Stimulated activated CD4-positive, alpha-beta T cell treated with anti-CD3 and anti-CD28 coated beads, Interleukin-2, amount 100 ng/mL, for 4 hours (primary cell): ENCODE measurements at places on chromosomes 16 and 17.

GRCh38 chr17:72900654-72900971 is 191.9 kb downstream of the SLC39A11 start:
- DNase-seq = no peak

DNA sequence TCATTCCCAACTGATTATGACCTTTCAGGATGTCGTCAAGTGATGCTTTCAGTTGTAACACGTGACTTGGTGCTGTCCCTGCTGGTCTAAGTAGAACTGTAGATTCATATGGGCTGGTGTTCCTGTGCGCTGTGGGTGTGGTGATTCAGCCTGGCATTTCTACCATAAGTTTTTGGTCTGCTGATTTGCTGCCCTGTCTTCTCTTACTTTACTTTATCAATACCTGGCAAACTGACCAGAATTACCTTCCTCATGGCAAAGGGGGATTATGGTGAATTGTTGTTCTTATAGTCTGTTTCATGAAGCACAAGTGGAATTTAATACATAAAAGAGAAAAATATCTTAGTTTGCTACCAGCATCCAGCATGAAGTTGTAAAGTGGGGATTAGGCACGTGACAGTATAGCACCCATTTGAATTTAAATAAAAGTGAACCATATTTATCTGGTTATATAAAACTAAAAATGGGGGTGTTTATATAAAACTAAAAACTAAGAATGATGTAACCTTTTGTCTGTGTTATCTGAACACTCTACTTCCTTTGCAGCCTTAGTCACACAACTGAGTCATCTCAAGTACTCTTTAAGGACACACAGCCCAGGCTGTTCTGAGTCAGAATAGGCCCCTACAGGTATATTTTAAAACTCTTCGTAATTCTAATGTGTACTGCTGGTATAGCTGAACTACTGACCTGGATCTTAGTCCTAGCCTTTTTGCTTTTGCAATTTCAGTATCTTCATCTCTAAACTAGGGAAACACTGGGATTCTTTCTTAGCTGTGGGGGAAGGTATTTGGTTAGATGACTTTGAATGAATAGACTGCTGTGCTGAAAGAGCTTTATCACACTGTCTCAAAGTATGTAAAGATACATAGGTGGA is 28.3 kb downstream of the TTC19 start:
- peak; percentile 49 for DNase-seq

DNA sequence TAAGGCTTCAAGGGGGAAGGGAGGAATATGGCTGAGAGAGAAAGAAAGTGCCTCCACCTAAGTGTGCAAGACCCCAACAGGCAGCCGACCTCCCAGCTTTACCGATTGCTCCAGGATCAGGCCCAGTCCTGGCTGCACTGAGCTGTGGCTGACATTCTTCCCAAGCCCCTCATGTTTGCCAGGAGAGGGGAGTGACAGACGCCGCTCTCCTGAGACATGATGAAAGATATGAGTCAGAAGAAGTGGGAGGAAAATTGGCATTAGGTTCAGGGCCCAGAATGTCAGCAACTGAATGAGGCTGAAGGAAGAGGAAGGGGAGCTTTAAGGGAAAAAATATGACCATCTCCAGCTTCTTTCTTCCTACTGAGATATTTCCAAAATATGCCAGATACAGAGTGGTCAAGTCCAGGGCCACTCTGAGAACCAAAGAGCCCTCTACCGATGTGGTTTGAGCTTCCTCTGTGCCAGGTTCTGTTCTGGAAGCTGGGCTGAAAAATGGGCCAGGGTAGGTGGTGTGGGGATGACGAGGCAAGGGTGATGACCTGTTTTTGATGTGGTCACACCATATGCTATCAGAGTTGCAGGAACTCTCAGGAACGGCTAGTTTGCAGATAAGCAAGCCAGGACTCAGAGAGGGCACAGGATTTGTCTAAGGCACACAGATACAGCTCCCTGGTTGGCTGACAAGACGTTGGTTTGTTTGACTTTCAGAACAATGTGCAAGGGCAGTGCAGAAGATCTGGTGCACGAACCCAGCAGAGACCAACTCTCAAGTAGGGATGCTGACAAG is 176.7 kb downstream of the SOX9 start:
- DNase-seq = no peak

- DNase-seq = no peak
Measured at GRCh38 chr17:28475151-28475900, 1.9 kb downstream of the SLC13A2 start.

DNA sequence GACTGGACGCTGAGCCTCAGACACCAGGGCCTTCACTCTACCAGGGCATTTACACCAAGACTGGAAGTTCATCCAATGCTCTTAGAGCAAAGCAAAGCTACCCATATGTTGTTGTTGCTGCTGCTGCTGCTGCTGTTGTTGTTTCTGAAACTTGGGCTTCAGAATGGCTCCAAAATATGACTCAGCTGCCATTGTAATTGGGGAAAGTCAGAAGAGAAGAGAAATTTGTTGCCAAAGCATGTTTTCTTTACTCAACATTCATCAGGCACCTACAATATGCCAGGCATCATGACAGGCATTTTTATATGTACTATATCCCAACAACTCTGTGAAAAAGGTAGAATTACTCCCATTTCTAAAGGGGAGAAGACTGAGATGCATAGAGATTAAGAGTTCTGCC is 11.9 kb downstream of the KRT32 start:
- no peak for DNase-seq

GRCh38 chr17:73201215-73202069 is 8.6 kb downstream of the COG1 start:
- no peak for DNase-seq

DNA sequence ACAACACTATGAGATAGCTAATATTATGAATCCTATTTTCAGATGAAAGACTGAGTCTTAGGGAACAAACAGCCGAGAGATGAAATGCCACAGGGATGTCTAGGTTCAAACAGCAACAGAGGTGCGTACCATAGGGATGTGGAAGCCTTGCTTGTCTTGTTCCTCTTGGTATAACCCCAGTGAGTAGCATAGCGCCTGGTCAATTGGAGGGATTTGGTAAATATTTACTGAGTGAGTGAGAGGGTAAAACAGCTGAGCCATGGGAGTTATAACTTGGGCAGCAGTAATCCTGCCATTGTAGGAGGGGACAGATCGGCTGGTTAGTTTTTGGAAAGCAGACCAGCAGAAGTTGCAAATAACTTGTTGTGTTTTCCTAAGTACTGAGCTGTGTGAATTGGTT is 80.2 kb downstream of the WWOX start:
- no peak for DNase-seq

GRCh38 chr17:44602390-44602789 is 45.1 kb downstream of the FZD2 start:
- no peak for DNase-seq

DNA sequence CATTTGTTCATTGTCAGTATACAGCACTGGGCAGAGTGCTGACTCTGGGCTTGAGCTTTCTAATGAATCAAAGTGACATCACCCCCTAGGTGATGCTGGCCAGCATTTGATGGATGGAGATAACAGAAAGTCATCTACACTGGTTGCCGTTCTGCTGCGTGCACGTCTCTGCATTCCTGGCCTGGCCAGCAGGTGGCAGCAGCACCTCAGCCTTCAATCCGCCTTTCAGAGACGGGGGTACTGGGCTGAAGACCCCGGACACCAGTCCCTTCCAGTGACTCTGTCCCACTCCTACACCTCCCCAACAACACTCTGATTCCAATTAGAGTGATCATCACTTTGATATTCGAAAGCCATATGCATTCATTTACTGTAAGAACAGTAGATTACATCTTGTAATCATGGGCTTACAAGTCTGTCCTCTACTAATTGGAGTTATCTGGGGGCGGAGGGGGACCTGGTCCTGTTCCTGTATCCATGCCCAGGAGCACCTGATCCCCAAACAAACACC is 6.0 kb downstream of the CPSF4L start:
- DNase-seq = peak; percentile 32

DNA sequence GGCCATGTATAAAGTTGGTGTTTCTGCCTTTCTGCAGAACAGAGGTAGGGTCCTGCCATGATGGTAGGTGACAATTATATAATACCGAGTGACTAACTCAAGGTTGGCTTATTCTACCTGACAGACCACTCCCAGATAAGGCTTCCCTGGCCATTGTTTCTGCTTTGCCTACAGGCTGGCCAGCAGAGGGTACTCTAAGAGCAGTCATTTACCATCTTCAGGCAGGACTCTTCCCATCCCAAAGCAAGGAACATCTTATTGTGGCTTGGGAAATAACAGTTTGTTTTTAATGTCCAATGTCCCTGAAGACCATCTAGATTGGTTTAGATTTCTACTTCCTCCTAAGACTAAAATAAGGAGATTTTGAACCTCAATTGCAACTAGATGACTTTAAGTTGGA is 74.1 kb downstream of the SNX11 start:
- DNase-seq = no peak

DNA sequence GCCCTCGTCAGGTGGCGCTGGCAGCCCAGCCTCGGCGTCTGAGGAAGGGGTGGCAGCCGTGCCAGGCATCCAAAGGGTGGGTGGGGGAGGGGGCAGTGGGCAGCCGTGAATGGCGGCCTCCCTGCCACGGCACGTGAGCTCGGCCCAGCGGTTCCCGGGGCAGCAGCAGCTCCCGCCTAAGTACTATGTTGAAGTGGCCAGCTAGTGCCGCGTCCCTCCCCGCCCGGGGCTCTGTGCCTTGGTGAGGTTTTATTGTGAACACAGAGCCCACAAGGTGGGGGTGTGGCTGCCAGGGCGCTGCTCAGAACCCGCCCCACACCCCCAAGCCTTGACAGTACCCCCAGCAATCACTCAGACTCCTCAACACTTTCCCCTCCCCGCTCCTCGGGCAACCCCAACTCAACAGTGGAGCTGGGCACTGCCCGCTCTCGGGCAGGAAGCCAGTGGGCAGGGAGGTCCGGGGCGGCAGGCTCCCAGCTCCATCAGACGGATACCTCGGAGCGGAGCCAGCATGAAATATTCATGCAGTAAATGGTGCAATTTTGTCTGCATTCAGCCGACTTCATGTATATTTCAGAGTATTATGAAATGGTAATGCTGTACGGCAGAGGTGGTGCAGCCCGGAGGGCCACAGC is 80.4 kb downstream of the ENGASE start:
- DNase-seq = no peak

- no peak for DNase-seq
Measured at GRCh38 chr16:83913245-83913633, 14.3 kb downstream of the MLYCD start.

- DNase-seq = no peak
Measured at GRCh38 chr17:2958706-2959222, 104.6 kb downstream of the OR1D5 start.

GRCh38 chr16:85614338-85615013 is 1.4 kb downstream of the GSE1 start:
- no peak for DNase-seq

- no peak for DNase-seq
Measured at GRCh38 chr16:1297018-1297696, 12.3 kb upstream of the UBE2I start.

GRCh38 chr17:72264682-72265405 is 144.0 kb downstream of the SOX9 start:
- DNase-seq = no peak

GRCh38 chr16:86930001-86930400 is 351.7 kb downstream of the FOXL1 start:
- DNase-seq = no peak

- DNase-seq = no peak
Measured at GRCh38 chr17:35700150-35700549, 31.3 kb upstream of the RASL10B start.

DNA sequence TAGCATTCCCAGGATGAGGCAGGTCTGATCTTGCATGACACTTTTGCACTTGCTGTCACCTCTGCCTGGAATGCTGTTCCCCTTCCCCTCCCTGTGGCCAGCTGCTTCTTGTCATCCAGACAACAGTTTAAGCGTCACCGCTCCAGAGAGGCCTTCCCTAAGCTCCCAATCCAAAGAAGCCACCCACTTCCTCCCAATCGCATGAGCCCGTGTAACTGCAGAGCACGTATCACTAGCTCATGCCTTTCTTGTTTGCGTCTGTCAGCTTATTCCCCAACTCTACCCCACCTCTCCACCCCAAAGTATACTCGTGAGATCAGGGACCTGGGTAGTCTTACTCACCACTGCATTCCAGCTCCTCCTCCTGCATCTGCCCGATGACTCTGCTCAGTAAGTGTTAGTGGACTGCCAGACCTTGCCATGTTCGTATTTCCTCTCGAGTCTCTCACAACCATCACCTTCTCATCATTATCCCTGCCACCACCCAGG is 92.8 kb downstream of the GAS7 start:
- DNase-seq = no peak

DNA sequence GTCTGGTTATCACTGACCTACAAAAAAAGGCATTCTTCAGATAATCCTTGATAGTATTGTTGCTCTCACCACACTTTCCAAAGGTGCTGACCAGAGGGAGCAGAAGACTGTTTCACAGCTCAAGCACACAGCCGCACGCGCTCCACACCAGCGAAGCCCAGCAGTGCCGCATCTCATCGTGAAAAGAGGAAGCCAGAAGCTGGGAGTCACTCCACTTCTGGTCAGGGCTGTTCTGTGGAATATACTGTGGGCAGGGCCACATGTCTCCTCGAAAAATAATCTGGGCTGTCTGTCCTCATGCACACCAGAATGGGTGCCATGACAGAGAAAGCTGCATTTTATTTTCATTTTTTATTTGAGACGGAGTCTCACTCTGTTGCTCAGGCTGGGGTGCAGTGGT is 7.3 kb upstream of the PRSS36 start:
- no peak for DNase-seq

DNA sequence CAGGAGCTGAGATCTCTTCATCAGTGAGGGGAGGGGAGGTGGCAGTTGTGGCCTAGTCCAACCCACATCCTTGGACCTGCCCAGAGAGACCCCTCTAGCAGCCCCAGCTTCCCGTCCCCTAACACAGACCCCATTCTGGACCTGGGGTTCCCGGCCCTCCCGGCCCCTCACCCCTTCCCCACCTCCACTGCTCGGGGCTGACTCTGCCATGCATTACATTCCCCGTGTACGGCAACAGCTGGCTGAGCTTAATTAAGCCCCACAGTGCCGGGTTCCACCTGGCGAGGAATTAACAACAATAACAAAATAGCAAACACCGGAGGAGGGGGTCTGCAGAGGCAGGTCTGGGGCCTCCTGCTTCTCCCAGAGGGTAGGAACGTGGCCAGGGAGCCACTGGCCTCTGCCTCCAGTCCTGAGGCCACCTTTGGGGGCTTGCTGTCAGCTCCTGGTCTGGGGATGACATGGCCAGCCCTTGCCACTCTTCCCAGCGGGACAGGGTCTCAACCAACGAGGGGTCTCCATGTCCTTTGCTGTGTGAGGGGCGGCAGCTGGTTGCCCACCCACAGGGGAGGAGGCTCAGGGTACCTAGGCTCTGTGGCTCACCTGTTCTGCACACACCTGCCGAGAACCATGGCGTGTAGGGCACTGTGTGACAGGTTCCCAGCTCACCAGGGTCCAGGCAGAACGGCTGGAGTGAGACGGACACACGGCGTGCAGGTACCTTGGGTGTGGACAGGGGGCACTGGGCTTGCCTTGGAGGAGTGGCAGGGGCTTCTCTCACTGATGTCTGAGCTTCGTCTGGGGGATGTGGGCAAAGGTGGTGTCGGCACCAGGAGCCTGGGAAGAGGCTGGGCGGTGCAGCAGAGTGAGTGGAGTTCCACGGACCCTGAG is 46.9 kb upstream of the CBFA2T3 start:
- DNase-seq = no peak

GRCh38 chr16:12429756-12430155 is 373.9 kb downstream of the CPPED1 start:
- DNase-seq = no peak
